ENCODE measurements at places on chromosomes 2 and 18. TPM values are rescaled to one million over a fixed set of nuclear protein-coding genes. Genes with fewer than 3 reads are reported as not detected.

- no peak for DNase-seq
Measured at GRCh38 chr2:68739595-68740399, 5.2 kb downstream of the ARHGAP25 start.

- DNase-seq: no peak
Measured at GRCh38 chr2:40093021-40093675, 314.1 kb upstream of the THUMPD2 start.

- DNase-seq: no peak
Measured at GRCh38 chr18:27298214-27298804, 113.2 kb upstream of the CHST9 start.

MC4R gene
- total RNA-seq: not detected

GRCh38 chr2:479490-480176 is 191.7 kb upstream of the ALKAL2 start:
- no peak for DNase-seq

- no peak for DNase-seq
Measured at GRCh38 chr2:152347076-152347475, 12.1 kb downstream of the FMNL2 start.

DNA sequence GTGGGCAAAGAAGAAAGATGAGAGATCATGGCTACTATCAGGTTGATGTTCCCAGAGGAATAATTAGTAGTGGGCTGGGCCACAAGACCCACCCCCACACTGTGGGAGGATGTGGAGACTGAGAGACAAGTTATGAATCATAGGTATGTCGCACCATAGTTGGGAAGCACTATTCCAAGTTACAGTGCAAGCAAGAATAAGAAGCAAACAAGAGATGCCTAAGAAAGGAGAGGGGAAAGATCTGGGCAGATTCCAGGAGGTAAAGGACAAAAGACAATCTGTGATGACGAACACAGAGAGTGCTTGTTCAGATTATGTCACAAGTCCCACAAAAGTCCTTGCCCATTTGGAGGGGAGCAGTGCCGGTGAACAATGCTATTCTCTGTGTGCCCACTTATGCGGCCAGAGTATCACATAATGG is 56.6 kb downstream of the FAM228A start:
- DNase-seq: no peak

GRCh38 chr2:138964418-138964817 is 184.2 kb upstream of the NXPH2 start:
- DNase-seq: no peak

ABCG5 gene
- not detected for total RNA-seq

DNA sequence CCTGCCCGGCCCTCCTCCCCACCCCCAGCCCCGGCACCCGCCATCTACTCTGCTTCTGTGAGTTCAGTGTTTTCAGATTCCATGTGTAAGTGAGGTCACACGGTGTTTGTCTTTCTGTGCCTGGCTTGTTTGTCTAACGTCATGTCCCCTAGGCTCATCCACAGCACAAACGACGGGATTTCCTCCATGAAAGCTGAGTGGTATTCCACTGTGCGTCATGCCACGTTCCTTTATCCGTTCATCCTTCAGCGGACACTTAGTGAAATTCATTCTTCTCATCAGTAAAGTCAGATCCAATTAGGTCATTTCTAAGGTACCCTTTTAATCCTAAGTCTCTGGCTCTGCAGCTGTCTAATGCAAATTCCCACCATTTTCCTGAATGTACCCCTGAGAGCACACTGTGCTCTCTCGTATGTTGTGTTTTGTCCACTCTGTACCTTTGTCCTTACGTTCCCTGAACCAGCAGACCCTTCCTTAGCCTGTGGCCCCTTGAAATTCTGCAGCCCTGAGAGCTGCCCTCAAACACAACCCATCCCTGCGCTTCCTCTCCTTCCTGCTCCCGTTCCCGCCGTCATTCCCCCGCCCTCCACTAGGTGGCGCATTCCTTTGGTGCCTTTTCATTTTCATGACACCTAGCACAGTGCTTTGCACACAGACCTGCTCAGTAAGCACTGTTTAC is 44.1 kb downstream of the TRAPPC12 start:
- peak; percentile 96 for DNase-seq

GRCh38 chr2:31660812-31661335 is 80.1 kb upstream of the SRD5A2 start:
- no peak for DNase-seq

- DNase-seq: no peak
Measured at GRCh38 chr2:207352978-207353671, 176.6 kb upstream of the CREB1 start.

GAREM2 gene
- 11.5 TPM for total RNA-seq

- DNase-seq: no peak
Measured at GRCh38 chr18:62776024-62776570, 60.8 kb downstream of the PHLPP1 start.

DNA sequence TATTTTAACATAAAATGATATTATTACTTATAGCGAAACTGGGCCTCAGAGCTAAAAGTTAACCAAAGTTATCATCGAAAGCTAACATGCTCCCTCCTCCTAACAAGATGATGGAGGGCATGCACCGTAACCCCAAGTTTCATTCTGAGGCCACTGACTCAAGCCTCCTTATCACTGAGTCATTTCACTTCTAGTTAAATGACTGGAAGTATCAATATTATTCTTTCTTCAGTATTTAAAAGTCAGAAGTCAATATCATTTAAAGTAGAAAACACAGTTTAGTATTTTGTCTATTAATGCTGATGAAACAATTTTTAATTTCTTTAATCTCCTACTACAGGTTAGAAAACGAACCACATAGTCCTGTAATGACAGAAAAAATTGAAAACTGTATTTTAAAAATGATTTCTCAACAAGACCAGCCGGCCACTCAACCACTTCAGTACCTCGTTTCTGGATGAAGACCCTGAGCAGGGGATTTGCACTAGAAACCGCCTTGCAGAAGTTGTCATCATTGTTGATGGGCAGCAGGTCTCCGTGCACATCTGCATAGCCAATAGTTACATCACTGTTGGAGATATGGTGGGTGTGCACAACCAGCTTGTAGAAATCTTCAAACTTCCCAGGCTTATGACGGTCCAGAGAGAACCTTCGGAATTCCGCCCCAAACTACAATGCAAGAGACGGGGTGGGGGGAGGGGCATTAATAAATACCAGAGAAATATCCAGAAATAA is 44.9 kb downstream of the PARD6G start:
- DNase-seq: no peak

- DNase-seq: no peak
Measured at GRCh38 chr2:193331676-193332075, 1136.9 kb upstream of the TMEFF2 start.

TMEM200C gene
- total RNA-seq: 7.3 TPM

SLC23A3 gene
- 0.65 TPM for total RNA-seq

DNA sequence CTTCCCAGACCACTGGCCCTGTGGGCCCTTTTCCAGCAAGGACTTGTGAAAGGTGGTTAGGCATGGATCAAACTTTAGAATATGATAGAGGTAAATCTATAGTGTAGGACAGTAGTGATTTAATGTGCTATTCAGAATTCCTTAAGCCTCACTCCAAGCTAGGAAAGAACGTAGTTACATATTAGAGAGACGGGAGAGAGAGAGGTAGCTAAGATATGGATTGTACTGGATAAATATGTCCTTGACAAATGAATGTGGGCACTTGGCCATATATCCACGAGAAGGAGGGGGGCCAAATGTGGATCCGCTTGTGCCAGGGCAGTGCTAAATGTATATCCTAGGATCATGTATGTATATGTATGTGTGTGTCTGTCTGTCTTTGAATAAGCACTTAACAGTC is 6.5 kb downstream of the KCNJ3 start:
- no peak for DNase-seq

UGT1A7 gene
- not detected for total RNA-seq

C1QL2 gene
- total RNA-seq: not detected

CXCR4 gene
- 310 TPM for total RNA-seq

GRCh38 chr18:4672162-4672561 is 217.1 kb upstream of the DLGAP1 start:
- no peak for DNase-seq

- DNase-seq: peak; percentile 87
Measured at GRCh38 chr2:16756831-16757644, 91.4 kb upstream of the CYRIA start.

DNA sequence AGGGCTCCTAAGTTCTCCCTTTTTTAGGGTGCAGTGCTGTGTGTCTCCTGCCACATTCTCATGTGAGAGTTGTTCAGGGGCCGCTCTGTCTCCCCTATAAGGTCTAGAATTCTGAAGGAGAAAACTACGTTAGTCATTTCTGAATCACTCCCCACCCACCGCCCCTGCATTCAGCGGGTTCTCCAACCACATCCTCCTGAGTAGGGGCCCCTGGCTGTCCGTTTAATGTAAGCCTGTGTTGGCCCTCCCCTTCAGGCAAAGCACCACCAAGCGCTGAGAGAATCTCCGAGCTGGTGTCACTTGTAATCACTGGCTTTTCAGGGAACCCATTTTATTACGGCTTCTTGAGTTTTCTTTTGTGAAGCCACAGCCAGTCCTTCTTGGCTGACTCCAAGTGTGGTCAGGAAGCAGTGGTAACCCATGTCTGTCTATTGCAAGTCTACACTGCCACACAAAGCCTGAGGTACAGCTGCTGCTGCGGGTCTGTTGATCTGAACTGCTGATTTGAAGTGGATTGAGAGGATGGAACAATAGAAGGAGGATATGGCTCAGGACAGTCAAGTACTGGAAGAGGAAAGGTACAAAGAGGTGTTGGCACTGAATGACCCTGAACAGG is 16.9 kb downstream of the LCT start:
- no peak for DNase-seq

DNA sequence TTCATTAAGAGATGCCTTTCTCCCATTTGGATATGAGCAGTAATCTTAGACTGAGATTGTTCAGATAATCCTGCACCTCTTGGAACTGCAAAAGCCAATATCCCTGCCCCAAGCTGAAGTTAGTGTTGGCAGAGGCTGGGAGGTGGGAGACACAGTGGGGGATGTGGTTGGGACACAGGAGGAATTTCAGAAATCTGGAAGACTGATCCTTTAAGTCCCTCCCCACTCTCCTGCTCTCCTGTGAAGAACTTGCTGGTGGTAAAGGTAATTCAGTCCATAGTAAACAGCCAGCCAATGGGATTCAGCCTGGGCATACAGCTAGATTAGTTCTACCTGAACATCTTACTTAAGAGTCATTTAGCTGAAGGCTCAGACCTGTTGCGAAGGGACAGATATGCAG is 50.0 kb upstream of the TMEM178A start:
- no peak for DNase-seq

CCDC141 gene
- total RNA-seq: 118 TPM

LMAN1 gene
- total RNA-seq: 150 TPM

IMMT gene
- total RNA-seq: 96.8 TPM

DNA sequence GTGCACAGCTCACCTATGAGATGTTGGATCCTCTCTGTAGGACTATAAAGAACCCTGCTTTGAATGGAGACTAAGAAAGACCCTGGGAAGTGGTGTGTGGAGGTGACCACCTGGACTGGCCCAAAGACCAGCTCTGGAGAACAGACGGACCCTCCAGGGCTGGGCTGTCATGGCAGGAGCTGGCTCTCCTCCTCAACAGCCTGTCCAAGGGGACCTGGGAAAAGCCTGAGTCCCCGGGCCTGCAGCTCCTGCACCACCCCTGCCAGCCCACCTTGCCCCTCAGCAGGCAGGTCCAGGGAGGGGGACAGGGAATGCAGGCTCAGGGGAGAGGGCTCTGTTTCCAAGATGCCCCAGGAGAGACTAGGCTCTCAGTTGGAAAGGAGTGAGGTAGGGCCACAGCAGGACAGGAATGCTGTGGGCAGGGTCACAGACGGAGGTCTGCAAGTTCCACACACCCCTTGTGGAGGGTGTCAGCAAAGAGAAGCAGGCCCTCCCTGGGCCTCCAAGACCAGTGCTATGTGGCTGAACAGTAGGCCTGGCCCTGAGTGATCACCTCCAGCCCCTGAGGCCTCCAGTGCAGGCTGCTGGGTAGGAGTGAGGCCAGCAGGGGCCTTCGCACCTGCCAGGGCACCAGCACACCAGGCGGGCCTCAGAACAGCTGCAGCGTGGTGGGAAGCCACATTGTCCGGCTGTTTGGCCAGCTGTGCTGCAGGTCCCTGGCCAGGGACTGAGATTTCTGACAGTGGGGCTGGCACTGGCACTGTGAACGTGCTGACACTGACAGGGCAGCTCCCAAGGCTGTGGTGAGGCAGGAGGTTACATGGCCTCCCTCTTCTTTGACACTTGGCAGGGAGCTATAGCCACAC is 86.4 kb upstream of the OTOS start:
- peak; percentile 32 for DNase-seq

ICOS gene
- not detected for total RNA-seq

Data from endodermal cell (in vitro differentiated cells).